ENCODE measurements at places on chromosomes 3 and 15.

DNA sequence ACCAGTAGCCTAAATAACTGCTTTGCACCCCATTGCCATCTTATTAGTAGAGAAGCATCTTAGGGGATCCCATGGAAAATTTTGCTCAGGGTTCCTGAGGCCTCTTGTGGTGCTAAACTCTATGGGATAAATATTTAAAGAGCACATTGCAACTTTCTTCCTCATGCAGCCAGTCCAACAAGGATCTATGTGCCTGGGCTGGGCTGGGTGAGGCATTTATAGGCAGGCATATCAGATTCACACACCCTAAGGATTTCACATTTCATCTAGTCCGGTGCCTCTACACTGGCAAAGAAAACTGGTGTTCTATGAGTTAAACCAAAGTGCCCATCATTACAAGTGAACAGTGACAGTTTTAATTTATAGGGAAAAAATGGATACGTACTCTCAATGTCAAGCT, 512.3 kb downstream of the EDEM1 start:
- no peak for DNase-seq

GRCh38 chr3:72447059-72447946, 400.9 kb downstream of the SHQ1 start:
- DNase-seq, result peak; percentile 97

- peak; percentile 30 for DNase-seq
These were observed 120.3 kb downstream of the AKAP13 start for GRCh38 chr15:85500729-85501128.

DNA sequence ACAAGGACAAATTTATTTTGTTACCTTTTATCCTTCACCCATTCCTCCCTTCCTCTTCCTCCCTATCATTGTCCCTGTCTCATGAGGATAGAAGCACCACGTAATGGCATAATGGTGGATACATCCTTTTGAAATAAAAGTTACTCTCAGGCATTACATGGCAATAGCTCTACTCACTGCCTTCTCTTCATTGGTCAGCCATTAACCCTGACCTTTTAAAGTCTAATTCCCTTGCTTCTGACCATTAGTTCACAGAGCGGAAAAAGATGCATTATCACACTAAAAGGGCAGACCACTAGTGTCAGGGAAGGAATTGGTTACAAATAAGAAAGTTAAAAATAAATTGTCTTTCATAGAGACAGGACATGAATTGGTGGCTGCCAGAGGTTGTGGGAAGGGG, 54.6 kb upstream of the EIF1B start:
- DNase-seq, result no peak

DNA sequence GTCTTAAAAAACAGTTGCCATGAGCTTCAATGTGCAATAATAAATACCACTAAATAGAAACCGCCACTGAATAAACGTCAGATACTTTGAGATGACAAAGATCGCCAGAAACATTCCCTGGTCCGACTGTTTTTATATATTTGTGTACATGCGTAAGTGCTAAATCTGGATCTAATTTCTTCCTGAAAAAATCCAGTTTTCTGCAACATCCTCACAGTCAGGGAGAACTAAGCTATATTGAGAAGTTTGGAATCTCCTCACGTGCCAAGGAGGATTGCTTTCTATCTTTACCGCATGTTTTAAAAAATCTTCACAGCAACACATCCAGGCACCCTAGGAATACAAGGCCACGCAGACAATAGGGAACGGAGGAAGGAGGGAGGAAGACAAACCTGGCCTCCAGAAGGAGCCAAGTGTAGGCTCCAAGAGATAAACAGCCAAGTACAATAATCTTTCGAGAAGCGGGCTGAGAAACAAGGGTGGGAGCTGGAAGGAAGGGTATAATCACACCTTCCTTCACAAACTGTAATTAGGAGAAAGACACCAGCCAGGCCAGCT, 5.7 kb downstream of the VGLL4 start:
- DNase-seq, result no peak

- DNase-seq, result no peak
These were observed 27.8 kb downstream of the IL5RA start for GRCh38 chr3:3082234-3082924.

DNA sequence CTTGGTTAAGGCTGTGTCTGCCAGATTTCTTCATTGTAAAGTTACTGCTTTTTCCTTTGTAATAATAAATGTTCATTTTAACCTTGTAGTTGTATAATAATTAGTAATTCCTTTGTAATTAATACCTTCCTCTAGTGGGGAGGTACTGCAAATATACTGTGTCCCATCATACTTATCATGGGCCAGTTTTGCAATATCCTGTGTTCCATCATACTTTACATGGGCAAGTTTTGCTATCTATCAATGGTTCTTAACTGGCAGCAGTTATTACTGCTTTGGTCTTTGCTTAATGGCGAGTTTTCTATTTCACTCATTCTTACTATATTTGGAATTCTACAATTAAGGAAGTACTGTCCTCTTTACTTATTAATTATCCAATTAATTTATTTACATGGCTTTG, 10.6 kb downstream of the ATP2C1 start:
- no peak for DNase-seq

GRCh38 chr15:90315278-90315982, 36.7 kb upstream of the ZNF774 start:
- DNase-seq, result no peak

GRCh38 chr3:143961342-143961741, 10.3 kb upstream of the DIPK2A start:
- DNase-seq, result no peak

DNA sequence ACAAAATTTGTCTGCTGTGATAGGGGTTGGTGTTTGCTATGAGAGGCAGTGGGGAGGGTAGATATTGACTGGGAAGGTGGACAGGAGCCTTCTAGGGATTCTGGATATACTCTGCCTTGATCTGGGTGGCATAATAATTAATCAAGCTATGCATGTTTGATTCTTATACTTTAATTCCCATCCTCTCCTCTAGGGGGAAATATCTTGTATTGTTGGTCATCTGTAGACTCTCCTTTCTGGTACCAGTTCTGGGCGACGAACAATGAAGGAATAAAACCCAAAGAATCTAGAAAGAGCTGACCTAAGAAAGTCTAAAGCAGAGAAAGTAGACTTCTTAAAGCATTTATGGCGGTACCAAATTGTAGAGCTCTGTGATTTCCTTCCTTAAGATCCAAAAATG, 198.2 kb upstream of the STRIT1 start:
- DNase-seq, result no peak

- DNase-seq, result no peak
These were observed 72.6 kb downstream of the MTHFS start for GRCh38 chr15:79824136-79824701.

- DNase-seq, result no peak
These were observed 132.6 kb upstream of the LRRN1 start for GRCh38 chr3:3666664-3667063.

DNA sequence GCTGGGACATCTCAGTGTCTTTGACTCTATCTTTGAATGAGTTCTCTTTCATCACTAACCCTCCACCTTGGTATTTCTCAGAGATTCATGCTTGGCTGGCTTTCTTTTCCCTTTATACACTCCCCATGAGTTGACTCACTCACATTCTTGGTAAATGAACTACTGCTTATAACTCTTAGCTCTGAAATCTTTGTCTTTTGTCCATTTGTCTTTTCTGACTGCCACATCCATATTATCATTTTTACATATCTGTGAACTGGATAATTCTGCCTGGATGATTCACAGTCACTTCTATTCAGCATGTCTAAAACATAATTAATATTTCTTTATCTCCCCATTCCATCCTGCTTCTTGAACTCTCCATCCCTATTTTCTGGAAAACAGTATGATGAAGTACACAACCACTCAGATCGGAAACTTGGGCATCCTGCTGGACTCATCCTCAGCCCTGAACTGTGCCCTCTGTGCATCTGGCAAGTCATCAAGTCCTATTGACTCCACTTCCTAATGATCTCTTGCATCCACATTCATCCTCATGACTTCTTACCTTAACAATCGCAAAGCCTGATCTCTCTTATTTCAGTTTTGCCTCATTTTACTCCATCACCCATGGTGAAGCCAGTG, 66.9 kb downstream of the KCNAB1 start:
- DNase-seq, result no peak

DNA sequence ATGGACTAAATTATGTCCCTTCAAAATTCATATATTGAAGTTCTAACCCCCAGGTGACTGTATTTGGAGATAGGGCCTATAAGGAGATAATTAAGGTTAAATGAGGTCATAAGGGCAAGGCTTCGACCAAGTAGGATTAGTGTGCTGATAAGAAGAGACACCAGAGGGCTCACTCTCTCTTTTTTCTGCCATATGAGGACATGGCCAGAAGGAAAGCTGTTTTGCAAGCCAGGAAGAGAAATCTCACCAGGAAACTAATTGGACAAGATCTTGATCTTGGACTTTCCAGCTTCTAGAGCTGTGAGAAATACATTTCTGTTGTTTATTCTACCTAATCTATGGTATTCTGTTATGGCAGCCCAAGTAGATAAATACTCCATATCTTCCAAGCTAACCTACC, 503.6 kb upstream of the NAALADL2 start:
- no peak for DNase-seq

DNA sequence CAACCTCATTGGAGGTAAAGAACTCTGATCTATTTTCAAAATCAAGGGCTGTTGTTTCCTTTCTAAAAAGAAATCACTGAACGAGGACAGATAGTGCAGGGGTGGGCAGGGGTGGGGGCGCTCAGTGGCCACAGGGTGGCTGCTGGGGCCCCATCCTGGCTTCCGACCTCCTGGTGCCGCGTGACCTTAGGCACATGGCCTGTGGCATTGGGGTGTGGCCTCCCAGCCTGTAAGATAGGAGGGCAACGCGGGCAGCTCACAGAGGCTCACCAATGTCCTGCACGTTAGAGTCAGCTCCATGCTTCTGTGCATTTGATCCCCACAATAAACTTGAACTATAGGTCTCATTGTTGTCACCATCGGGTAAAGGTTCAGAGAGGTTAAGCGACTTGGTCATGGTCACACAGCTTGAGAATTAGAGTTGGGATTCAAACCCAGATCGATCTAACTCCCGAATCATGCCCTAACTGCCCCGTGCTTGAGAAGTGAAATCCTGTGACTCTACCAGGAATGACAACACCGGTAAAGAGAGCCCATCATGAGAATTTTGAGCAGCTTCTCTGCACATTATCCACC, 148.0 kb upstream of the SLC6A11 start:
- no peak for DNase-seq

- no peak for DNase-seq
These were observed 92.4 kb upstream of the TSC22D2 start for GRCh38 chr3:150315721-150316120.

- no peak for DNase-seq
These were observed 95.8 kb upstream of the IL12A start for GRCh38 chr3:159892801-159893200.

DNA sequence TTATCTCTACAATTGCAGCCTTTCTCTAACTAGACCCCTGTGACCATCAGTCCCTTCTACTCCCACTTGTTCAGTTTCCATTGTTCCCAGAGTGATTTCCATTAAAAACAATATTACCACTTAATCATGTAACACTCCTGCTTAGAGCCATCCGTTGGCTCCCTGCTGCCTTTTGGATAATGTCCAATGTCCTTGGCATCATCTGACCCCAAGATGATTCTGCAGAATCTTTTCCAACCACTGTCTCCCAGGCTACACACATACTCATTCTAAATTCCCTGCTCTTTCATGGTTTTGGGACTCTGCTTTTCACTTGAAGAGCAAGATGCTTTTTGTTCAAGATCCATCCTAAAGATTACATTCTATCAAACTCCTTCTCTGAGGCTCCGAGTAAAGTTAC, 7.1 kb downstream of the KCNH8 start:
- DNase-seq, result no peak
